Amniotic epithelial cell (primary cell): ENCODE measurements at places on chromosomes 5 and 9.

GRCh38 chr9:26234865-26235264, 556.6 kb upstream of the TUSC1 start:
- DNase-seq = no peak

GRCh38 chr5:154110716-154111115, 71.9 kb downstream of the MFAP3 start:
- DNase-seq = peak; percentile 72

- peak; percentile 84 for DNase-seq
Measured at GRCh38 chr5:80125962-80126480, 90.9 kb downstream of the THBS4 start.

GRCh38 chr5:175541264-175541663, 62.9 kb downstream of the SFXN1 start:
- no peak for DNase-seq

GRCh38 chr9:111427186-111427585, 57.0 kb downstream of the ECPAS start:
- DNase-seq = peak; percentile 28
